Activated CD8-positive, alpha-beta T cell treated with anti-CD3 and anti-CD28 coated beads, Interleukin-2, amount 10 ng/mL, durations not matched to agents 7 days and 5 days (primary cell): ENCODE measurements at places on chromosomes 3 and 15. TPM values are rescaled to one million over a fixed set of nuclear protein-coding genes. Genes with fewer than 3 reads are reported as not detected.
A peak's percentile ranks its signal among the peaks of the same experiment; 100 is the strongest.

DNA sequence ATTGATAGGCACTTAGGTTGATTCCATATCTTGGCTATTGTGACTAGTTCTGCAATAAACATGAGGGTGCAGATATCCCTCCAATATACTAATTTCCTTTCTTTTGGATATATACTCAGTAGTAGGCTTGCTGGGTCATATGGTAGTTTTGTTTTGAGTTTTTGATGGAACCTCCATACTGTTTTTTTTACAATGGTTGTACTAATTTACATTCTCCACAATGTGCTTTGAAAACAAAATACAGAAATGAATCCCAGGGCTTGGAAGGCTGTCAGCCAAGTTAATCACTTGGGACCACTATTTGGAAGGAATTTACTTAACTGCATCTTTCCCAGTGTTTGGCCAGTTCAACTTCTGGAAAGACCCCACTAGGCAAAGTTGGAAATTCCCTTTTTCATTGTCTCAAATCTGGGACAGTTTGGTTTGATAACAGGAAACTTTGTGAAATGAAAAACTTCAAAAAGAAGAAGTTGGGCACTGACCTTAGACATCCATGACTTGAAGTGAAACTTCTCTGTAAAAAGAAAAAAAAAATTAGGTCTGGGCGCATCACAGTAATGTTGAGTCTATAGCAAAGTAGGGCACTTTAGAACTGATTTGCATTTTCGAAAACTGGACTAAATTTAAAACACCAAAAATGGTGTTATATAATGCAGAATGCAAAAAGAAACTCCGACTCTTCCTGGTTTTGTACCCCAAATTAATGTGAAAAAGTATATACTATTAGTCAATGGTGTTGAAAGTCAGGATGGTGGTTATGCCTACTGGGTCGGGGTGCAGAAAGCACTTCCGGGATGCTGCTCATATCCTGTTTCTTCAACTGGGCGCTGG, 6.0 kb downstream of the CTSH start:
- H3K27me3 ChIP-seq = peaks cover 9% of the 10 kb centered on the region
- DNase-seq = peak; percentile 37
- peak overlapping the region; percentile 71 for H3K27ac ChIP-seq
- peaks cover 19% of the 10 kb centered on the region for H3K36me3 ChIP-seq

- peaks cover 69% of the 10 kb centered on the region for H3K4me1 ChIP-seq
- no peaks in the 10 kb centered on the region for H3K27me3 ChIP-seq
- peak overlapping the region; percentile 94 for H3K4me3 ChIP-seq
- peak overlapping the region; percentile 80 for H3K27ac ChIP-seq
Observed at GRCh38 chr3:16514755-16515353, 1.4 kb upstream of the RFTN1 start.

DNA sequence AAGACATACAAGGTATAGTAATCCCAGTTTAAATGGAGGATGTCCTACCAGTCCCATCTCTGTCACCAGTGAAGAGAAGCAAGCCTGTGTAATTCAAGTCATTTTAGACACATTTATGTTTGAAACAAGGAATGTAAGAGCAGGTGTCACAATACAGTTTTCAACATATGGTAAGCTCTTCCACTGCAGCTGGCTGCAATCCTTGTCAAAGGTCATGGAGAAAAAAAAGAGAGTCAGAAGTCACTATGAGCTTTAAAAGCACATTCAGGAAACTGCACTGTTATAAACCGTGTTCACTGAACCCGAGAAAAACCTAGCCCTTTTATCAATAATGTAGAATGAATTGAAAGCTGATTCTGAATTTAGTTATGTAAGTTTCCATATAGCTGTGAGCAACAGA, 206.4 kb downstream of the NAALADL2 start:
- no peak overlapping the region for H3K4me3 ChIP-seq
- no peaks in the 10 kb centered on the region for H3K4me1 ChIP-seq
- H3K27ac ChIP-seq = no peak overlapping the region
- DNase-seq = no peak
- H3K36me3 ChIP-seq = no peaks in the 10 kb centered on the region

GRCh38 chr15:74396146-74396438, 28.6 kb upstream of the CYP11A1 start:
- no peak for DNase-seq
- H3K27ac ChIP-seq = peak overlapping the region; percentile 81
- peaks cover 88% of the 10 kb centered on the region for H3K4me1 ChIP-seq
- no peaks in the 10 kb centered on the region for H3K36me3 ChIP-seq

GRCh38 chr3:105806359-105806758, 62.5 kb downstream of the CBLB start:
- no peak for DNase-seq
- peaks cover 72% of the 10 kb centered on the region for H3K4me1 ChIP-seq
- H3K4me3 ChIP-seq = peak overlapping the region; percentile 51
- H3K27ac ChIP-seq = peak overlapping the region; percentile 66

DNA sequence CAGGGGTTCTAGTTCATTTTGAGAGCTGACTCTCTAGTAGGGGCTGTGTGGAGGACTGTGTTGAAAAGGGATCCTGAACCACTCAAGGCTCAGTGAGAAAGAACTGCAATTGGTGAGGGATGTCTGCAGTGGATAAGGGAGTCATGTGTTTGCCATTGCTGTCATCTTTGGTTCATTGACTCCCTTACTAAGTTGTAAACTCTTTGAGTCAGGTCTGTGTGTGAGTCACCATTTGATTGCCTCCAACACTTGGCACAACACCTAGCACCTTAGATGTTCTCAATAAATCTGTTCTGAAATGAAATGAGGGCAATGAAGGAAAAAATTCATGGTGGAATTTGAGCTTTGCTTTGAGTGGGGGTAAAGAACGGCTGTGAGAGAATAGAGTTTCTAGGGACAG, 51.7 kb downstream of the PLS1 start:
- DNase-seq = no peak
- no peak overlapping the region for H3K4me3 ChIP-seq
- H3K4me1 ChIP-seq = no peaks in the 10 kb centered on the region

DNA sequence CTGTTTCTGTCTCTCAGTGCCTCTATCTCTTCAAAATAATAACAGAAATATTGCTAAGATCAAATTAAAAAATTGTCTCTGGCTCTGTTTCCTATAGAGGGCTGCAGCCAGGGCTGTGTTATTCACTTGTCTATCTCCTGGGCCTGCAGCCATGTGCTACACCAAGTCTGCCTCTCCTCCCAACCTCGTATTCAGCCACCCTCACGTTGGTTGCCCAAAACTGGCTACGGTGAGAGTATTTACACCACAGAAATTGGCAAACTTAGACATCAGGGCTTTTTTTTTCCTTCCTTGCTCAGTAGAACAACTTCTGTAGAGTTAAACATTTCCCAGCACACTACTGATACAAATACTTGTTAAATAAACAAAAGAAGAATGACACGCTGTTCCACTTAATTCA, 320.9 kb upstream of the ICE2 start:
- H3K4me1 ChIP-seq = peaks cover 41% of the 10 kb centered on the region
- H3K27me3 ChIP-seq = no peaks in the 10 kb centered on the region

DNA sequence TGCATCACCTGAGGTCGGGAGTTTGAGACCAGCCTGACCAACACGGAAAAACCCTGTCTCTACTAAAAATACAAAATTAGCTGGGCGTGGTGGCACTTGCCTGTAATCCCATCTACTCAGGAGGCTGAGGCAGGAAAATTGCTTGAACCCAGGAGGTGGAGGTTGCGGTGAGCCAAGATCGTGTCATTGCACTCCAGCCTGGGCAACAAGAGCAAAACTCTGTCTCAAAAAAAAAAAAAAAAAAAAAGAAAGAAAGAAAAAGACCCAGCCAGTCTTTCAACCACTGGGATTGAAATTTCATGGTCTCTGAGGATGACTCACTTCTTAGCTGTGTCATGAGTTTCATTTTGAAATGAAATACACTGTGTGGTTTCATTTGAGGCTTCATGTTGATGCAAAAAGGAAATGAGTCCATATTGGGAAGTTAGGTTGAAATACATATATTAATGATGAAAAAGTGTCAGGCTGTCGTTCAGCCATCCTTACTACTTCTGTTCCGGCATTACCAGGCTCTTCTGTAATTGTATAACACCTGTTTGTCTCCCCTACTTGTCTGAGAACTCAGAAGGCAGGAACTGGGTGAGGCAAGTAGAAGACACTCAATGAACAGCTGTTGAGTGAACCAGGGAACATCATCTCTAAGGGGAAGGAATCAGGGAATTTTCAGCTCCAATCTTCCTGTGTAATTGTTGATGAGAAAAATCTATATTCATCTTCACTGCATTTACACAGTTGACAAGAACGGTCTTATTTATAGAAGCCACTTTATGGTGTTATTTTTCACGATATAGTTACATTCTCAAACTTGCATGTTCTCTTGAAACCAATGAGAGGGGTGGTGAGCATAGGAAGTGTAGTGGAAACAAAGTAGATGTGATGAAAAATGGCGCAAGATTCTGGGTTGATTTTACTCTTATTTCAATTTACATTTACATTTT, 87.4 kb downstream of the NFKBIZ start:
- H3K4me3 ChIP-seq = peak overlapping the region; percentile 32
- no peak for DNase-seq
- H3K27ac ChIP-seq = peak overlapping the region; percentile 77
- no peaks in the 10 kb centered on the region for H3K27me3 ChIP-seq
- H3K36me3 ChIP-seq = peaks cover 10% of the 10 kb centered on the region

- no peak overlapping the region for H3K4me3 ChIP-seq
- peaks cover 12% of the 10 kb centered on the region for H3K27me3 ChIP-seq
- no peaks in the 10 kb centered on the region for H3K36me3 ChIP-seq
- H3K4me1 ChIP-seq = no peaks in the 10 kb centered on the region
- H3K27ac ChIP-seq = no peak overlapping the region
Observed at GRCh38 chr3:171878461-171879225, 35.5 kb downstream of the TMEM212 start.

DNA sequence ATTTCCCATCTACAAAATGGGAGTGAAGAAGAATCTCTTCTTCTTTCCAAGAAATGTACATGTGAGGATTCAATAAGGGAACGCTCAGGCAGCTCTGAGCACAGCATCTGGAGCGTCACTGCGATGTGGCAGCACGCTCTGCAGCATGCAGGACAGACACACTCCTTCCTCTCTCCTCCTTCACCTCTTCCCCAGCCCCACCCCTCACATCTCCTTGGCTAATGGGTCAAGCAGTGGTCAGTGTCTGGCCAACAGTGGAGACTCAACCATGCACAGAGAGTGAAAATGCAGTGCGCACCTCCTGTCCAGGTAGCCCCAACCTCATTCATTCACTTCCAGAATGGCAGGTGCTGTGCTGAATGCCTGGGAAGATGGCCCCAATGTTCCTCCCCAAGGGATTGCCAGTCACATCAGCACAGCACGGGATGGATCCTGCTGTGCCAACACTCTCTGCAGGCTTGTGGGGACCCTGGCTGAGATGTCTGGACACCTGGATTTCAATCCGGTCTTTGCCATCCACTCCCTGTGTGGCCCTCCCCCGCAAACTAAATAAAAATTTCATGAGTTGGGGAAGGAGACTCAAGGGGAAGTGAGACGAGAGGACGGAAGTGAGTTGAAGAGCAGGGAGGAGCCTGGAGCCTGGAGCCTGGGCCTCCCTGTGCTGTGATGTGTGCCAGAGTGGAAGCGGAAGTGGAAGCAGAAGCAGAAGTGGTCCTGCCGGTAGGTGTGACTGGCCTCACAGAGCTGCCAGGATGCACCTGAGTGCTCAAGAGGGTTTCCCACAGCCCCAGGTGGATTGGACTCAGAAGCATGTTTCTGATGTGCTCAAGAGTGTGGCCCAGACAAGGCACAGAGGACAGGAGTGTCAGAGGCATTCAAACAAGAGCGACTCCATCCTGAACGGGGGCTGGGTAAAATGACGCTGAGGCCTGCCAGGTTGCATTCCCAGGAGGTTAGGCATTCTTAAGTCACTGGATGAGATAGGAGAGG, 163.9 kb downstream of the SMAD6 start:
- peaks cover 12% of the 10 kb centered on the region for H3K4me1 ChIP-seq
- H3K27ac ChIP-seq = no peak overlapping the region
- peak; percentile 30 for DNase-seq
- H3K36me3 ChIP-seq = no peaks in the 10 kb centered on the region
- no peak overlapping the region for H3K4me3 ChIP-seq

- no peaks in the 10 kb centered on the region for H3K27me3 ChIP-seq
- no peak overlapping the region for H3K4me3 ChIP-seq
- H3K36me3 ChIP-seq = no peaks in the 10 kb centered on the region
- H3K27ac ChIP-seq = no peak overlapping the region
- no peak for DNase-seq
Observed at GRCh38 chr15:72468103-72468502, 6.0 kb upstream of the ARIH1 start.

DNA sequence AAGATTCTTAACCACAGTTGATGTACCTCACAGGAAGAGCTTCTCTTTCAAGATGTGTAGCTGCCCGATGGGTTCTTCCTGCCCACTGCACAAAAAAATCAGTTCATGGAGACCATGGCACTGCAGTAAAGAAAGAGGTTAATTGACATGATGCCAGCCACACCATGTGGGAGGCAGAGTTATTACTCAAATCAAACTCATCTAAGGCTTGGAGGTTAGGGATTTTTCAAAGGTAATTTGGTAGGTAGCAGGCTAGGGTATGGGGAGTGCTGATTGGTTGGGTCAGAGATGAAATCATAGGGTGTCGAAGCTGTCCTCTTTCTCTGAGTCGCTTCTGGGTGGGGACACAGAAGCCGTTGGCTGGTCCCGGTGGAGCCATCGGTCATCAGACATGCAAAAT, 57.4 kb upstream of the BDH1 start:
- peak; percentile 54 for DNase-seq
- peak overlapping the region; percentile 12 for H3K4me3 ChIP-seq
- H3K27ac ChIP-seq = peak overlapping the region; percentile 85
- H3K36me3 ChIP-seq = peaks cover 78% of the 10 kb centered on the region
- peaks cover 28% of the 10 kb centered on the region for H3K4me1 ChIP-seq

DNA sequence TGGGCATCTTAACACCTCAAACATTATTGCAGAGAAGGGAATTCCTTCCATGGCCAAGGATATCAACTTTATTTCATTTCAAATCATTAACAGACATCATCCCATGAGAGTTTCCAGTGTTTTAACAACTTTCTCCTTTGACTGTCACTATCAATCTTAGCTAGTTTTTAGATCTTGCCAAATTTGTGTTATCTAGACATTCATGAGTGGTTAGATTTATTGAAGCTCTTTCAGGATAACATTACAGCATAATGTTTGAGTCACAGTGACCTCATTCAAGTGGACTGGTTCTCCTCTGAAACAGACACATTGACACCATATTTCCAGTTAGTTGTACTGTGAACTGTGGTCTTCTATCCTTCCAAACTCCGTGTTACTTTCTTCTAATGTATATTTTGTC, 8.6 kb upstream of the TNFAIP8L3 start:
- no peaks in the 10 kb centered on the region for H3K36me3 ChIP-seq
- peaks cover 53% of the 10 kb centered on the region for H3K27me3 ChIP-seq
- H3K4me1 ChIP-seq = no peaks in the 10 kb centered on the region

GRCh38 chr3:14125193-14126016, 553 bp downstream of the TMEM43 start:
- peak overlapping the region; percentile 93 for H3K4me3 ChIP-seq
- no peaks in the 10 kb centered on the region for H3K27me3 ChIP-seq
- peaks cover 50% of the 10 kb centered on the region for H3K36me3 ChIP-seq
- DNase-seq = peak; percentile 57
- peak overlapping the region; percentile 90 for H3K27ac ChIP-seq

GRCh38 chr3:129558772-129559564, 16.0 kb downstream of the H1-8 start:
- H3K27ac ChIP-seq = no peak overlapping the region
- H3K27me3 ChIP-seq = peaks cover 11% of the 10 kb centered on the region
- DNase-seq = no peak
- H3K4me3 ChIP-seq = no peak overlapping the region
- H3K4me1 ChIP-seq = peaks cover 18% of the 10 kb centered on the region
- H3K36me3 ChIP-seq = no peaks in the 10 kb centered on the region

SOX2 gene
- total RNA-seq = not detected

KBTBD12 gene
- not detected for total RNA-seq

SPATA12 gene
- total RNA-seq = not detected

CD47 gene
- total RNA-seq = 136 TPM

RPUSD2 gene
- 14.1 TPM for total RNA-seq

CHST13 gene
- total RNA-seq = not detected

GOLGB1 gene
- 26.0 TPM for total RNA-seq

SETMAR gene
- 10.2 TPM for total RNA-seq

MUC20 gene
- 0.53 TPM for total RNA-seq

RCCD1 gene
- total RNA-seq = 30.1 TPM

EIF5A2 gene
- 10.9 TPM for total RNA-seq
